ENCODE measurements at places on chromosomes 16 and 17.

GRCh38 chr17:57092171-57092570, 7.1 kb downstream of the AKAP1 start:
- no peak for DNase-seq

- no peak for DNase-seq
Observed at GRCh38 chr17:33955461-33955860, 299.6 kb upstream of the CCL2 start.

GRCh38 chr16:56275801-56276200, 84.5 kb downstream of the GNAO1 start:
- no peak for DNase-seq

DNA sequence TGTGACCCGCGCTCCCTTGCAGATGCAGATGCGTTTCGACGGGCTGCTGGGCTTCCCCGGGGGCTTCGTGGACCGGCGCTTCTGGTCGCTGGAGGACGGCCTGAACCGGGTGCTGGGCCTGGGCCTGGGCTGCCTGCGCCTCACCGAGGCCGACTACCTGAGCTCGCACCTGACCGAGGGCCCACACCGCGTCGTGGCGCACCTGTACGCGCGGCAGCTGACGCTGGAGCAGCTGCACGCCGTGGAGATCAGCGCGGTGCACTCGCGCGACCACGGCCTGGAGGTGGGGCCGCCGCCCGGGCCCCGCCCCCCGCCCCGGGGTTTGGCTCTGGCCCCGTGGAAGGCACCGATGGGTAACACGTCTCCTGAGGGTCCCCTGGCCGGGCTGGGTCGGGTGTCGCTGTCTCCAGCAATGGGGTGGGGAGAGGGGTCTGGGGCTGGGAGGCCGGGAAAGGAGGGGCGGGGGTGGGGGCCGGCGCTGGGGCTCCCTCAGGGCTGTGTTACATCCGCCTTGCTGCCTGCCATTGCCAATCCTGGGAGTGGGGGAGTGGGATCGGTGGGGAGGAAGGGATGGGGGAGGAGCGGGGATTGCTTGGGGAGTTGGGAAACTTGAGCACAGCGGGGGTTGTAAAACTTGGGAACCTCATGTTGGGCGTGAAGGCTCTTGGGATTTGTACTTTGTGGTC, 737 bp downstream of the NUDT16L1 start:
- DNase-seq = no peak

Measured in COR-L47 (cell line).